ENCODE measurements at places on chromosomes 13 and 19. TPM values are rescaled to one million over a fixed set of nuclear protein-coding genes. Genes with fewer than 3 reads are reported as not detected.

Gene FGF22
- total RNA-seq: not detected

DNA sequence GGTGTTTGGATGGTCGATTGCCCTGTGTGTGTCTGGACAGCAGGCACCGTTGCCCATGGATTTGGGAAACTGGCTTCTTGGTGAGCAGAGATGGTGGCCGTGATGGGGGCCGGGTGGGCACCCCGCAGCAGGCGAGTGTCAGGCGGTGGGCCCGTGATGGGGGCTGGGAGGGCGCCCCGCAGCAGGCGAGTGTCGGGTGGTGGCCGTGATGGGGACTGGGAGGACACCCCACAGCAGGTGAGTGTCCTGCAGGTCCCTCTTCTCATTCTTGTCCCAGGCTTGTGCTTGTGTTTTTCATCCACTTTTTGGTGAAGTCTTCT is 86.5 kb downstream of the KDM4B start:
- H3K27ac ChIP-seq: no peak overlapping the region
- H3K4me3 ChIP-seq: no peak overlapping the region
- DNase-seq: no peak
- H3K36me3 ChIP-seq: no peaks in the 10 kb centered on the region

DNA sequence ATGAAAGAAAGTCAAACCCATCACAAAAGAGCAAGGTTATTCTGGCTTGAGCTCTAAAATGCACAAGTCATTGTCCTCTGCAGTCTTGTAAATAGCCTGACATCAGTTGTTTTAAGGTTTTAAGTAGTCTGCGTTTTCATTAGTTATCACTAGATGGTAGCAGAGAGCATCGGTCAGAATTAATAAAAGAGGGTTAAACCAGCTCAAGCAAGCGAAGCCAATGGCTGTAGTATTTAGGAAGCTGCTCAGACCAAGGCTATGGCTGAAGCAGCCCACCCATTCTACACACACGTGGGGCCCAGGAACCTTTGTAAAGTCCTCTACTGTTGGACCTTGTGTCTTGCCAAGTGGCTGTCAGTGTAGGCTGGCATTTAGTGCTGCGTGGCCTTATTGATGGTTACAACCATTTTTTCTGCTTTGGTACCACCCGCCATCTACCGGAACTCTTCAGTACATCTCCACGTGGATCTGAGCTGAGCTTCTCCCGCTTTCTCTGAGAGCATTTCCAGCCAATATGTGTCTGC is 13.3 kb upstream of the ZNF57 start:
- peak overlapping the region; percentile 32 for H3K4me3 ChIP-seq
- H3K4me1 ChIP-seq: peaks cover 11% of the 10 kb centered on the region
- DNase-seq: no peak
- no peaks in the 10 kb centered on the region for H3K36me3 ChIP-seq
- H3K27ac ChIP-seq: no peak overlapping the region

DNA sequence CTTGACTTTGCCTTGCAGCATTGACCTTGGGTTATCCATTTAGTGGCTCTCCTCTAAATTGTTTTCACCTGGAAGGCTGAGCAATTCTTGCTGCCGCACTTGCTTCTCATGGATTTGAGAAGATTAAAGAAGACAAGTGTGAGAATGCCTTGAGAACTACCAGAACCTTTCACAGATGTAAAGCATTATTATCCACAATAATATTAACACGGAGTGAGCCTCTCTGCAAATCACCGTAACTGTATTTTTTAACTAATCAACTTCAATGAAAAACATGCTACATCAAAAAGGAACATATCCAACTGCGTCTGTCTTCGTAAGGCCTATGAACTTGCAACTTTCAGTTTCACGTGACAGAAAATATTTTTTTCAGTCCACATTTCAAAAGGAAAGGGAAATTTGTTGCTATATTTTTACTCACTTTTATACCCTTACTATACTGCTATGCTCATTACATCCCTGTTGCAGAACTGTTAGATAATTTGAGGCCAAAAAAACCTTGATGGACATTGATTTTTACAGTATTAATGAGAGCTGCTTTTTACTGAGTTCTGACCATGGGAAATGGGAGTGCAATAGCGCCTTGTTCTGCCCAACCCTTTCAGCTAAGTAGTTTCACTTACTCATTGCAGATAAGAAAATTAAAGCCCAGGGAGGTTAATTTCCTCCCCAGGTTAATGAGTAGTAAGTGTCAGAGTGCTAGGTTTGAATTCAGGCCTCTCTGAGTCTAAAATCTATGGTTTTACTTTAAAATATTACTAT is 93.8 kb upstream of the RAP2A start:
- no peak overlapping the region for H3K4me3 ChIP-seq
- no peak overlapping the region for H3K27ac ChIP-seq
- peaks cover 4% of the 10 kb centered on the region for H3K36me3 ChIP-seq

DNA sequence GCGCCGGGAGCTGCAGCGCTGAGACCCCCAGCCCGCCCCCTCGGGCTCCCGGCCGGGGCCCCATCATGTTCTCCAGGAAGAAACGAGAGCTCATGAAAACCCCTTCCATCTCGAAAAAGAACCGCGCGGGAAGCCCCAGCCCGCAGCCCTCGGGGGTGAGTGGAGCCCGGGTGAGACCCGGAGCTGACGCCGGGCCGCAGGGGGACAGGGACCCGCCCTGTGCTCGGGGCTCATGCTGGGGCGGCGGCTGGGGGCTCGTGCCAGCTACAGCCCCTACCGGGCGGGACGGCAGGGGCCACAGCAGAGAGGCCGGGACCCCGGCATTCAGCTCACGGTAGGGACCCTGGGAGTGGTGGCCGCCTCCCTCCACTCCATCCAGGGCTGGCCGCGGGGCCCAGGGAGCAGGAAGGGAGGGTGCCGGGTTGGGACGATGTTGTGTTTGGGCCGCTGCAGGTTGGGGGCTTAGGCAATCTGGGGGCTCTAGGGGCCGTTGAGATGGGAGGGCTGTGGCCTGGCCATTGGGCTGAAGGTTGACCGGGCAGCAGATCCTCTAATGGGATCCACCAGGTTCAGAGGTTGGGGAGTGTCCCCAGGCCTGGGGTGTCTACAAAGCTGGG is 482 bp downstream of the ARHGAP45 start:
- H3K36me3 ChIP-seq: peaks cover 21% of the 10 kb centered on the region
- H3K27ac ChIP-seq: peak overlapping the region; percentile 50
- peaks cover 49% of the 10 kb centered on the region for H3K4me1 ChIP-seq
- DNase-seq: peak; percentile 80

GRCh38 chr19:4831304-4831978 is at the start of gene TICAM1:
TICAM1 (minus strand) TSS chr19:4831712; CDS start chr19:4818377, 13,335 bp downstream.
- peak within 1 kb of the TSS; percentile 98 for H3K27ac ChIP-seq
- peak; percentile 83 for DNase-seq
- peaks cover 33% of the 10 kb centered on the region for H3K4me1 ChIP-seq
- H3K27me3 ChIP-seq: no peaks in the 10 kb centered on the region
- H3K4me3 ChIP-seq: peak within 1 kb of the TSS; percentile 89
- peaks cover 8% of the 10 kb centered on the region for H3K36me3 ChIP-seq

- H3K4me3 ChIP-seq: no peak overlapping the region
- H3K4me1 ChIP-seq: peaks cover 37% of the 10 kb centered on the region
- H3K27ac ChIP-seq: no peak overlapping the region
- no peaks in the 10 kb centered on the region for H3K27me3 ChIP-seq
Measured at GRCh38 chr19:3057275-3057714, 5.0 kb downstream of the TLE5 start.

- H3K4me1 ChIP-seq: no peaks in the 10 kb centered on the region
- peak overlapping the region; percentile 13 for H3K27ac ChIP-seq
- DNase-seq: no peak
- no peaks in the 10 kb centered on the region for H3K36me3 ChIP-seq
- H3K4me3 ChIP-seq: no peak overlapping the region
- peaks cover 19% of the 10 kb centered on the region for H3K27me3 ChIP-seq
Measured at GRCh38 chr19:33310606-33311325, 8.4 kb upstream of the CEBPA start.

GRCh38 chr13:90362707-90363106 is 984.8 kb upstream of the MIR17HG start:
- H3K27ac ChIP-seq: no peak overlapping the region
- DNase-seq: no peak
- H3K4me3 ChIP-seq: no peak overlapping the region
- H3K36me3 ChIP-seq: no peaks in the 10 kb centered on the region
- H3K27me3 ChIP-seq: no peaks in the 10 kb centered on the region

- DNase-seq: no peak
- no peaks in the 10 kb centered on the region for H3K36me3 ChIP-seq
- H3K27ac ChIP-seq: no peak overlapping the region
- H3K4me3 ChIP-seq: no peak overlapping the region
- H3K4me1 ChIP-seq: no peaks in the 10 kb centered on the region
Measured at GRCh38 chr13:101455863-101456262, 3.4 kb downstream of the ITGBL1 start.

DNA sequence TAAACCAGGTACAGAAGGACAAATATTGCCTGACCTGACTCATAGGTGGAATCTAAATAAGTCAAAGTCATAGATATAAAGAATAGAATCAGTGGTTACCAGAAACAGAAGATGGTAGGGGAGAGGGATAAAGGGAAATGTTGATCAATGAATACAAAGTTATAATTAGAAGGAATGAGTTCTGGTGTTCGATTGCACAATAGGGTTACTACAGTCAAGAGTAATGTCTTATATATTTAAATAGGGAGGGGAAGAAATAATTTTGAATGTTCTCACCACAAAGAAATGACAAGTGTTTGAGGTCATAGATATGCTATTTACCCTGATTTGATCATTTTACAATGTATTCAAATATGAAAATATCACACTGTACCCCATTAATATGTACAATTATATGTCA is 1541.2 kb downstream of the SLITRK1 start:
- H3K27ac ChIP-seq: no peak overlapping the region
- no peak for DNase-seq
- no peaks in the 10 kb centered on the region for H3K36me3 ChIP-seq
- no peaks in the 10 kb centered on the region for H3K4me1 ChIP-seq

GRCh38 chr13:114057166-114058050 is 75.0 kb downstream of the RASA3 start:
- peaks cover 34% of the 10 kb centered on the region for H3K4me1 ChIP-seq
- H3K27me3 ChIP-seq: no peaks in the 10 kb centered on the region
- no peak overlapping the region for H3K27ac ChIP-seq
- no peak overlapping the region for H3K4me3 ChIP-seq
